Suprapubic skin (tissue), 4 donors: ENCODE measurements at places on chromosomes 3 and 15.

DNA sequence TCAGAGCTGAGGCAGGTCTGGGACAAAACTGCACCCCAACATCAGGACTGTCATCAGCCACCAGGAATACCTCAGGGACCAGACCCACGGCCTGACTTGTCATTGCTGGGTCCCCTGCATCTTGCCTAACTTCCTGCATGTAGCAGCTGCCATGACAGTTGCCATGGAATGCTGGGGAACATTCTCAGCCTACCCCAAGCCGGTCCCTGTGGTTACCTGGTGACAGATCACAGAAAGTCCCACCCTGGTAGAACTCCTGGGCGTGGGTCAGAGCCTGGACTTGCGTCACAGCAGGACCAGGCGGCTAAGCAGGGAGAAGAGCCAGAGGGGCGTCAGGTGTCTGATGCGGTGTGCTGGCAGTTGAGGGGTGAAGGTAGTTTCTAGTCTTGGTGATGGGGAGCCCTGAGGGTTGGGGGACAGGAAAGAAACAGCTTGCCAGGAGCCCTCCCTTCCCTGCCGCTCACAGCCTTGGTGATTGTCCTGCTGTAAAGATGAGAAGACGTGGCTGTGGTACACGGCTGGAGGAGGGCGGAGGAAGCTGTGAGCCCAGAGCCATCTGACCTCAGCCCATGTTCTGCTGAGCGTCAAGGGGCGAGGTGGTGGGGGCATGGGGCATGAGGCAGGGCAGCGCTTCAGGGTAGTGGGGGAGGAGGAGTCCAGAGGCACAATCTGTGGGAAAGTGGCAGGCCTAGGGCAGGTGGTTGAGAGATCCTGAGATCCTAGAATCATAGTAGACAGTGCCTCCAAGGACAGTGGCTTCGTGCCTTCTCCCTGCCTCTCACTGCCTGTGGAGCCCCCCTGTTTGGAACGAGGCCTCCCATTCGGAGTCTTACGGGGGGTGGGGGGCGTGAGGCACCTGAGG is 5.4 kb downstream of the H1-8 start:
- H3K4me1 ChIP-seq, result peaks cover 13% of the 10 kb centered on the region
- no peaks in the 10 kb centered on the region for H3K36me3 ChIP-seq
- no peak for DNase-seq

DNA sequence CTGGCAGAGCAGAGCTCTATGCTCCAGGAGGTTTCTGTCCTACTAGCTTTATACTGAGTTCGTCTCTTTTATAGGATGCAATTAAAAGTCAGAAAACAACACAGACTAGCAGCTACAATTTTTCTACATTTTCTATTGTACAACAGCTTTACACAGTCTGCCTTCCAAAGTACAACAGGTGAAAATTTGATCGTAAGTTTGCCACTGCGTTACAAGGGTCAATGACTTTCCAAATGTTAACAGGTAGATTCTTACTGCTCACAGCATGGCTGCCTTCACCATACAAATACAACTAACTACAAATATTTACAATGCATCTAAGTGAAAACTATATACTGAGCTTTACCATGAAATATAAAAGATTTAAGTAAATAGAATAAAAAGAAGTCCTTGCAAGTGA is 268.6 kb upstream of the SLCO3A1 start:
- H3K36me3 ChIP-seq, result no peaks in the 10 kb centered on the region
- H3K27ac ChIP-seq, result no peak overlapping the region
- H3K4me3 ChIP-seq, result no peak overlapping the region
- DNase-seq, result no peak

- DNase-seq, result no peak
- H3K27me3 ChIP-seq, result no peaks in the 10 kb centered on the region
- H3K4me1 ChIP-seq, result no peaks in the 10 kb centered on the region
- H3K4me3 ChIP-seq, result no peak overlapping the region
- H3K36me3 ChIP-seq, result no peaks in the 10 kb centered on the region
- no peak overlapping the region for H3K27ac ChIP-seq
Observed at GRCh38 chr3:64399205-64399800, 174.0 kb upstream of the PRICKLE2 start.

DNA sequence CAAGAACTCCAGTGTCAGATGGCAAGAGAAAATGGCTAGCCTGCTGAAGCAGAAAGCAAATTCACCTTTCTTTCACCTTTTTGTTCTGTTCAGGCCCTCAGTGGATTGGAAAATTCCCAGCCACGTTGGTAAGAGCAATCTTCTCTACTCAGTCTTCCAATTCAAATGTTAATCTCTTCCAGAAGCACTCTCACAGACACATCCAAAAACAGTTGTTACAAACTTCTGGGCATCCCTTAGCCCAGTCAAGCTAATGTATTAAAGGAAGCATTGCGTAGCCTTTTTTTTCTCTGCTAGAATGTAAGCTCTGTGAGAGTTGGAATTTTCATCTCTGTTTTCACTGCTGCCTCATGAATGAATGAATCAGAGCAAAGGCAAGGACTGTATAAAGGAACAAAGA is 109.2 kb upstream of the ROBO2 start:
- H3K27me3 ChIP-seq, result no peaks in the 10 kb centered on the region
- no peaks in the 10 kb centered on the region for H3K36me3 ChIP-seq
- no peak overlapping the region for H3K27ac ChIP-seq
- H3K4me3 ChIP-seq, result no peak overlapping the region
